ENCODE measurements at places on chromosomes 3 and 15.

DNA sequence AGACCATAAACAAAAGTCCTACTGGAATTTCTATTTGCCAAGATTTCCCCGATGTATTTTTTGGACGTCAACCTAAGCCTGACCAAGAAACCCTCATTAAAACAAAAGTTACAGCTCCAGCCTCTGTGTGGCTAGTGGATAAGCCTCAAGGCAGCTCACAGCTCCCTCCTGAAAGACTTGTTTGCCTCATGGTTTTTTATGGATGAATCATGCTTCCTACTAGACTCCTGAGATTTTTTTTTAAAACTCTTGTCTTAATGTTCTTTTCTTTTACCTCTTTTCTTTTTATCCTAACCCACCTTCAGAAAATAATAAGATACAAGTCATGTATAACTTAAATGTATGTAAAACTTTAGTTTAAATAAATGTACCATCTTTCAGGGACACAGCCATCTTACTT is 52.4 kb downstream of the SUCNR1 start:
- no peak for DNase-seq

DNA sequence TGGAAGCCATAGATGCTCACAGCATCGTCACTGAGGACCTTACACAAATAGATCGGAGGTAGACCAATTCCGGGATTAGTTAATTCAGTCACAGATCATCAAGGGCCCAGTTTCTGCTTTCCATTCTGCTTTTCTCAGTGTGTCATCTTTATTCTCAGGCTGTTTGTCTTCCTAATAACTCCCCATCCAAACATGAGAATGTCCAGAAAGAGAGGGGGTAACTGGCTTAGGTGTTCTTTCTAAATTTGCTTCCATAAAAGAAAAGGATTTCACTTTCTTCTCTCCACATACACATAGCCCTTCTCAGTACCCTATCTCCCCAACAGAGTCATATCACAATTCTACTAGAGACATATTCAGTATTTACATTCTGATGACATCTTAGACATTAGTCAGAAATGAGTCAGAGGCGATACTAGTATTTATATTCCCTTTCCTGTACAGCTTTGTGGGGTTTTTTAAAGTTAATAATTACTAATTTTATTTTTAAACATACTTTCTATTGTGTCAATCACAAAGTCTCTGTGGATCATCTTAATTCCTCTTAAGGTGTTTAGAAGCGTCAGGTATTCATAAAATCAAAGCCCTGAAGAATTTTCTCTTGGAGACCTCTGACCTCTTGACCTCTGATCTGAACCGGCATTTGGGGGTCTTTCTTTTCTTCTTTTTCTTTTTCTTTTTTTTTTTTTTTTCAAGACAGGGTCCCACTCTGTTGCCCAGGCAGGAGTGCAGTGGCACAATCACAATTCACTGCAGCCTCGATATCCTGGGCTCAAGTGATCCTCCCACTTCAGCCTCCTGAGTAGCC is 24.3 kb upstream of the IL12A start:
- DNase-seq, result no peak

GRCh38 chr3:57158813-57159738 is 6.1 kb downstream of the IL17RD start:
- DNase-seq, result no peak

DNA sequence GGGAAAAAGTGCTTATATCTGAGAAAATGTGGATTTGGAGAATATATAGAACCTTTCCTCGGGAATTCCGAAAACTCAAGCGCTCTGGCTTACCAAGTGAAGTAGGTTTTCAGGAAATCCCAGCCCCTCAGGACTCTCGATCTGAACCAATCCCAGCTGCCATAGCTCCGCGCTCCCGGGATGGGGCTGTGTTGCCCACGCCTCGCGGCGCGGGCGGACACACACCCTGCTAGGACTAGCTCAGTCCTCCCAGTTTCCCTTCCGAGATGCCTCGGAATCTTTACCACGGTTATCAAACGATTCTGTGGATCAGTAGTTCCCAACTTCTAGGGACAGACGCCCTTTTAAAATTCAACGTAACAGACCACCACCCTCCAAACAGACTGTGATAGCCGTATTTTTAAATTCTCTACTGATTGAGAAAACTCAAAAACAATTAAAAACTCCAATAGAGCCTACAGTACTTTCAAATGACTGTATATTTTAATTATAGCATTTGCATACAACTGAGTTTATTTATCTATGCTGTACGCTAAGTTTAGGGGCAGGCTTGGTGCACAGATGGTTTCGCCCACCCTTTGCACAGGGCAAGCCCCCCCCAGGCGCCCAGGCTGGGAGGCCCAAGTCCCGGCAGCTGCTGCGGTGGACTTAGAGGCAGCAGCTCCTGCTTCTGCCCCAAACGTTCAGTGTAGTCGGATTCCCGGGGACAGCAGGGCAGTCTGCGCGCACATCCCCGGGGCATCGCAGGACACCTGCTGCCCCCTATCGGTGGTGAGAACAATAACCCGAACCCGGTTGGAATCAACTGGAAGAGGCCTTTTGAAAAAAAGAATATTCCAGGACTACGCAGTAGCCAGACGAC is 52.3 kb downstream of the CCDC54 start:
- peak; percentile 54 for DNase-seq

GRCh38 chr3:127093312-127093711 is 99.6 kb upstream of the PRR23E start:
- no peak for DNase-seq

DNA sequence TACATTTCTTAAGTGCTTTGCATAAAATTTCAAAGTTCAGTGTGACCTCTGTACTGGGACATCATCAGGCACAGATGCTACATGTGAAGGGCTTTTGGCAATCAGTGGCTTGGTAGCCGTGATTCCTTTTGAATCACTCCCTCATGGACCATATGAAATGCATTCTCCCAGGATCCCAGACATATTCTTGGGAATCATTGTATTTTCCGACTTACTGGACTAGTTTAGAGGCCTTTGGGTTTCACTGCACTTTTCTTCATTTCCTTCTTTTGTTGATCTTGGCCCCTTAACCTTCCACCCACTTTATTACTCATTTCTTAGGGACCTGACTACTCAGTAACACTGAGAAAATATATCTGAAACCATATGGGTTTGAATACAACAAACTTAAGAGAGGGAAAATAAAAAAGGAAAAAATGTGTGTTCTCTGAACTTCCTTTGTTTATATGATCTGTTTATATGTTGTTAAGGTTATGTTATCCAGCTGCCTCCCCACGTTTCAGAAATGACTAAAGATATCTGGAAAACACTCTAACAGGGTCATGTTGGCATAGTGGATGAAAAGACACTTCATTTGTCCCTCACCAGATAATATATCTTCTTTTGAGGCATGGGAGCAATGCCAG is 35.1 kb downstream of the HMG20A start:
- DNase-seq, result no peak

GRCh38 chr15:98896002-98896721 is 111.4 kb downstream of the PGPEP1L start:
- DNase-seq, result no peak

DNA sequence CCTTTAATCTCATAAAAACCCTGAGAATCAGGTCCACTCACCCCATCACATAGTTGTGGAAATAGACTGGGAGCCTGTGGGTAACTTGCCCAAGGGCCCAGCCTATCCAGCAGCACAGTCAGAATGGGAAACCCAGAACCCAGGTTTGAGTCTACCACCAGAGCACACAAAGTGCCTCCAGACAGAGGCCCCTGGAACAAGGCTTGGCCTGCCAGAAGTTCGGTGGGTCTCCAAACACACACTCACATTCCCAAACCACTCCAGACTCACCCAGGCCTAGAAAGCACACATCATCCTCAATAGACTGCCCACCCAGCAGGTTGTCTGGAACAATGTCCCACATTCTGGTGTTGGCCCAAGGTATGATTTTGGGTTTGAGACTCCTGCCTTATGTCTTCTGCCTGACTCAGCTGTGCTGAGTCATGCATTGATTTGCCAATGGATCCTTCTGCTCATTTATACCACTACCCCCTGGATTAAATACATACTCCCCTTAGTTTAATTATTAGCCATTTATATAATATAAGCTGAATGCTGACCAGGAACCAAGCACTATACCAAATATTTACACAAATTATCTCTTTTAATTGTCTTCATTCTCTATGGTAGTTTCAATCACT is 4.5 kb downstream of the SLC12A8 start:
- DNase-seq, result no peak

DNA sequence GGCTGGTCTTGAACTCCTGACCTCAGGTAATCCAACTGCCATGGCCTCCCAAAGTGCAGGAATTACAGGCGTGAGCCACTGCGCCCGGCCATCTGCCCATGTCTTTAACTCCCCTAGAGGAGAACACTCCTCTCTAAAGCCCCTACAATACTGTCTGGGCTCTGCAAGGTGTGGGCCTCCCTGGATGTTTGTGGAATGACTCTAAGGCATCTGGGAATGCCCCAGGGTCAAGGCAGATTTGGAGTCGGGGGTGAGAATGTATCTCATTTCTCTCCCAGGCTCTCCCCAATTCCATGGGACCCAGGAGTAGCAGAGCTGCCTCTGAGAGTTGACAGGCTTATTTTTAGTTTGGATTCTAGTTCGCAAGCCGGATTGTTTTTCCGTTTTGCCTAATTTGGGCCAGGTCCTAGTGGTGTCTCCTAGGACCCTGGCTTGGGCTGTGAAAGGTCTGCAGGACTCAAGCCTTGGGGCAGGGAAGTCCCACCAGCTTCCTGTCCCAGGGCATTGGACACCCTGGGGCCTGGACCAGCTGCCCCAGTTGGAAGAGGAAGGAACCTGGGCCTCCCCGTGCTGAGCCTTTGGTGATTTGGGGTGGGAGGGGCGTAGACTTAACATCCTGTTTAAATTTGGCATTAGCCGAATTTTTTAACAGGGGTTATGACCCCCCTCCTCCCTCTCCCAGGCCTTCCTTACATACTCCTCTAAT is 53.5 kb downstream of the MAGEF1 start:
- no peak for DNase-seq

GRCh38 chr3:127779747-127780146 is 42.6 kb downstream of the MGLL start:
- DNase-seq, result no peak

DNA sequence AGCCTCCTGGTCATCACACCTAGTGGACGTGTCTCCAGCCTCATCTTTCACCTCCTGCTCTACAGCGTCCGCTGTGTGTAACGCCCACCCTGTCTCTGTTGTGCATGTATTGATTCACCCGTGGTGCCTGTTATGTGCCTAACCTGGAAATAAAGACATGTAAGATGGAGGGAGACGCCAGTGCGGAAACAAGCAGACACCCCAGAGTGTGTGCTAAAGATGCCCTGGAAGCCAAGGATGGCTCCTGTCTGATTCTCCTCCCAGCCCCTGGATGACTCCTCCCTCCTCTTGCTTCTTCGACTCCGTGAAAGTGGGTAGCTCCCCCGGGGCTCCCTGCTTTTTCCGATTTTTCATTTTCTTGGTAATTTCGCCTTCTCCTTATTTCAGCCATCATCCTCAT is 241.8 kb downstream of the ADAMTS17 start:
- DNase-seq, result no peak

GRCh38 chr3:114707252-114707860 is 413.5 kb downstream of the TIGIT start:
- DNase-seq, result no peak

GRCh38 chr3:188006726-188007393 is 147.1 kb upstream of the LPP start:
- no peak for DNase-seq

DNA sequence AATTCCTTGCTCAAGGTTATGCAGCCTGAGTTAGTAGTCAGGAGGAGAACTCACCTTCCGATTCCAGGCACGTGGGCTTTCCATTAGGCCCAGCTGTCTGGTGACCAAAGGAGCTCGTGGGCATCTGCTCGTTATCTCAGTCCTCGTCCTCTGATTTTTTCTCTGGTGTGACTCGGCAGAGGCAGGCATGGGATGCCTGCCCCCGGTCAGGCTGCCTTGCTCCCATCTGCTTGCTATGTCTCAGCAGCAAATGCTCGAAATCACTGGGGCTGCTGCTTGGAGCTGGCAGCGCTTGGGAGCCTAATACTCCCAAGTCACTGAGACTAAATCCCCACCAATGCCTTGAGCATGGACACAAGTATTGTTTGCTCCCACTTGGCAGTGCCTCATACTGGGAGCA is 84.5 kb upstream of the NMNAT3 start:
- no peak for DNase-seq

DNA sequence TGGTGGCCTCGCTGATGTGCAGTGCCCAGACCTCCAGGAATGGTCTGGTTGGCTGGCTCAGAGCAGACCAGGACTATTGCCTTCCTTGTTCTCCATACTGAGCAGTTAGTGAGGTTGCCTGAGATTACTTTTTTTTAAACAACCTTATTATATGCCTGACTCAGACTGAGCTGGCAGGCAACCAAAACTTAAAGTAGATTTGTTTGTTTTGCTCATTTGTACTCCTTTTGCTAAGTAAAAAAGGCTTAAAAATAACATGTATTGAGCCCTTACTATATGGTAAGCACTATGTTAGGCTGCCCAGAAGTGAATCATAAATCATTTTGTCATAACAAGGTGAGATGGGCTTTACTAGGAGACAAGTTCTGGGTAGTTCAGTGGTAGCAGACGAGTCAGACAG is 92.4 kb downstream of the GHSR start:
- no peak for DNase-seq

DNA sequence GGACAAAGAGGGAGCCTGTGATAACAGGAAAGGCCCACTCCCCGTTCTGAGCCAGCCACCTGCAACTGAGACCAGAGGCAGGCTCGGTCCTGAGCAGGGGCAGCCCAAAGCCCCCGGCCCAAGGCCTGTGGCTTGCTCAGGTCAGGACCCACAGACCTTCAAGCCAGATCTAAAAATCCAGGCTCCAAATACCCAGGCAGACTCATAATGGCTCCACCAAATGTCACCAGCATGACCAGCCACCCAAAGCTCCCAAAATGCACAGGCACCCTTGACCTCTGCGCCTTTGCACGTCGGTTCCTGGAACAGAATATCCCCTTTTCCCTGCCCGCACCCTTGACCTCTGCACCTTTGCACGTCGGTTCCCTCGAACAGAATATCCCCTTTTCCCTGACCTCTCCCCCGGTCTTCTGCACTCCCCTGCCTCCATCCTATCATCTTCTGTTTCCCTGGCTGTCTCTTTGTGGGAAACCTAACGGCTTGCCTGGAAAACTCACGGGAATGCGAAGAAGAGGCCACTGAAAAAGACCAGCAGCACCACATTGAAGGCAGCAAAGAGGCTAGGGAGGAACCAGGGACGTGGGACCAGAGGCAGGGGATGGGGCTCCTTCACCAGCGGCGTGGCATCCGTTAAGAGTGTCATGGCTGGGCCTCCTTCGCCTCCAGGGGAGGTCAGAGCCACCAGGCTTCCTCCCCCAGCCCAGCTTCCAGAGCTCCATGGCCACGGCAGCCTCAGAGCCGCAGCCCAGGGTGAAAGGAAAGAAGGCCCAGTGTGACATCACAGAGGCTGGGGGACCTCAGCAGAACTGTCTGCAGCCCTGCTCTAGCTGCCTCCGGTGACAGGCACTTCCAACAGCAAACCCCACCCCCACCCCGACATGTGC is at the start of gene ZDHHC19:
TSS of gene ZDHHC19 (minus strand) at position 728 of the 884 bp plus-strand sequence. CDS start at position 643, 85 bp downstream.
- no peak for DNase-seq

DNA sequence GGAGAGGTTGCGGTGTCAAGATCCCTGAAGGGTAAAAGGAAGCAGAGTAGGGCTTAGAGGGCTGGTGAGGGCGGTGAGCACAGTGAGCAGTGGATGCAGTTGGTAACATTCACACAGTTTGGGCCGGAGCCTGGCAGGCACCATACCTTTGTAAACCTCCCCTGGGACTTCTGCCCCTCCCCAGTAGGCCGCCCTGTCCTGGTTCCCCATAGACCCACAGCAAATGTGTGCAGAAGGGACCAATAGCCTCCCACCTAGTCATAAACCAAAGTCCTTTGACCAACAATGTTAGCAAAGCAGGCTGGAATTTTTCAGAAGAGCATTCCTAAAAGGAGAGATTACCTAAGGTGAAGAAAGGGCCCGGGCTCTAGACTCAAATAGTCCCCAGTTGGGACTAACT is 1.7 kb upstream of the PHGR1 start:
- no peak for DNase-seq

Data from hypothalamus (tissue), 51 donors.